Urinary bladder (tissue), 4 donors: ENCODE measurements at places on chromosomes 4 and X. TPM values are rescaled to one million over a fixed set of nuclear protein-coding genes. Genes with fewer than 3 reads are reported as not detected.

ABCG2 gene
- polyA plus RNA-seq = 3.7 TPM

ANAPC4 gene
- 20.9 TPM for polyA plus RNA-seq

ARX gene
- polyA plus RNA-seq = not detected

TLR7 gene
- 0.23 TPM for polyA plus RNA-seq

HSFX3 gene
- not detected for polyA plus RNA-seq

SHOX gene
- polyA plus RNA-seq = not detected

SLC16A2 gene
- 12.2 TPM for polyA plus RNA-seq

BTC gene
- polyA plus RNA-seq = 7.1 TPM

FRMD7 gene
- polyA plus RNA-seq = not detected
